Fibroblast of lung (primary cell): ENCODE measurements at places on chromosomes 4 and X.

DNA sequence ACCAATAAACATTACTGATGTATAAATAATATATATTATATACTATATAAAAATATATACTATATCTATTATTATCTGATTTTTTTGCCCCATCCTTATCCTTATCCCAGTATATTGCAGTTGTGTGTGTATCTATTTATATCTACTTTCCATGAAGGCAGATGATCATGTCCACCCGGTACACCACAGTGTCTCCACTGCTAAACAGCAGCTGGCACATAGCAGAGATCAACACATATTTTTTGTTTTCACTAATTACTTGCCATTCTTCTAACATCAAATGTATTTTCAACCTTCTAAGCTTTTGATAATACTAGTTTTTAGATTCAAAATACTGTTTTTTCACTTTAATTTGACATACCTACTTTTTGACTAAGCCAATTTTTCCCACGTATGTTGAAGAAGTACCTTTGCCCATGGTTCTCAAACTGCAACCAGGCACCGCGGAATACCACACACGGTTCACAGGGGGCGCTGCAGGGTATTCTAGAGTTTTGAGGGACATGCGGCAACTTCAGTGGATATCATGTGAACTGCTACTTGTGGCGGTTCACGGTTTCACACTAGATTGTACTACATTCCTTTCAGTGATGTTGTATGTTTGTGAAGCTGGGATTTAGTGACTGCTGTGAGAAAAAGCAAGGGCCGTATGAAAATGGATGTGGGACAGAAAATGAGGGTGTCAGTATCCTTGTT, 182.5 kb upstream of the NPY2R start:
- peak; percentile 13 for DNase-seq

DNA sequence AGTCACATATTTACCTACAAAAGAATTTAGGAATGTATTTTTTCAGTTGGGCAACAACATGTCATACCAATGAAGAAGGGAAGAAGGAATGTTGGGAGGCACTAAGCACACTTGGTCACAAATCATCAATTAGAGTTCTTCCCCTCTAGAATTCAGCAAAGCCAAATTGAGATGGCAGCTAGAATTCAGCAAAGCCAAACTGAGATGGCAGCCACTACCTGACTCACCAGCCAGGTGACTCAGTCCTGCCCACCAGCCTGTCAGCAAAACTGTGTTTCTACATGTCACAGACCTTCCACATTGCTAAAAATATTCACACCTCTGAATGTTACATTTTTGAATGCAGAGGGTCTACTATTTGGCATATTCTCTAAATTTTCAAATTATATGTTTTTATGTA, 63.2 kb upstream of the NOCT start:
- no peak for DNase-seq

DNA sequence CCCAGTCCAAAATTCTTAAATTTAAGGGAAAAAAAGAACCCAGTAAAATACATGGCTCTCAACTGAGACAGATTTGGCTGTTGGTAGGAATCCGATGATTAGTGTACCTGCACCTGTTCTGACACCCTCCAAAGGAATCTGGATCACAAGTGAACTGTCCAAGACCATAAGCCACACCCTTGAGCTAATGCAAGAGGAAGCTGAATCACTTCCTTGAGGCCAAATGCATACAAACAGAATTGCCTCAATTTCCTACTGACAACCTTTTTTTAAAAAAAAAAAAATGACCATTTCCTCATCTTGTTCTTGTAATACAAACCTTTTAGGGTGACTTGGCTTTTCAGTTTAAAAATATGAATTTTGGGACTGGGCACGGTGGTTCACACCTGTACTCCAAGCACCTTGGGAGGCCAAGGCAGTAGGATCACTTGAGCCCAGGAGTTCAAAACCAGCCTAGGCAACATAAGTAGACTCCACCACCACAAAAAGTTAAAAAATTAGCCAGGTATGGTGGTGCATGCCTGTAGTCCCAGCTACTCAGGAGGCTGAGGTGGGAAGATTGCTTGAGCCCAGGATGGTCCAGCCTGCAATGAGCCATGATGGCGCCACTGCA, 10.7 kb upstream of the FBXL5 start:
- DNase-seq: peak; percentile 52

DNA sequence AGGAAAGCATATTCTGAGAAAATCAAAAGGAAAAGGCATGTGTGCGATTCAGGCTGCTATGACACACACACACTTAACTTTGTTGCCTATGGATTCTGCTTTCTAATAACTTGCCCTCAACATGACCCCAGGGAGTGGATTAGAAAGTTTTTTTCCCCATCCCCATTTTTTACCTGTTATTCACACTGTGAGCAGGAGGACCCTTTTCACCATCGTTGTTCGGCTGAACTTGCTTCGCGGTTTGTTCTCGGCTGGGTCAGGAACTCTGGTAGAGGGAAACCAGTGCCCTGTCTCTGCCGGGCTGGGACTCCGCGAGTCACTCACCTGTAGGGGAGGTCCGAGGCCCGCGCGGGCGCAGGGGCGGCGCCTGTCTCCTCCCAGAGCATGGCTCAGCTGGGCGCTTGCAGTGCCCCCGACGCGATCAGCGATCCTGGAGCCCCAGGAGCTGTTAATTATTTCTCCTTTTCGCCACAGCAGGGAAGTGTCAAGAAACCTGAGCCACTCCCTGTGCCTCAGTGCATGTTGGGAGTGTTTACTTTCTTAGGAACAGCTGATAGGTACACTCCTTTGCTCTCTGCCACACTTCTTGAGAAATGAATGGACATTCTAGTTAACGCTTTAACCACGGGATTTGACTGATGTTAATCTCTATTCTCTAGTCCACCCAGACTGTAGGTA, at the start of gene RASSF6:
RASSF6 (minus strand) TSS at position 322 of the 678 bp plus-strand sequence. CDS start 8,641 bp downstream, outside the sequence.
- no peak for DNase-seq

DNA sequence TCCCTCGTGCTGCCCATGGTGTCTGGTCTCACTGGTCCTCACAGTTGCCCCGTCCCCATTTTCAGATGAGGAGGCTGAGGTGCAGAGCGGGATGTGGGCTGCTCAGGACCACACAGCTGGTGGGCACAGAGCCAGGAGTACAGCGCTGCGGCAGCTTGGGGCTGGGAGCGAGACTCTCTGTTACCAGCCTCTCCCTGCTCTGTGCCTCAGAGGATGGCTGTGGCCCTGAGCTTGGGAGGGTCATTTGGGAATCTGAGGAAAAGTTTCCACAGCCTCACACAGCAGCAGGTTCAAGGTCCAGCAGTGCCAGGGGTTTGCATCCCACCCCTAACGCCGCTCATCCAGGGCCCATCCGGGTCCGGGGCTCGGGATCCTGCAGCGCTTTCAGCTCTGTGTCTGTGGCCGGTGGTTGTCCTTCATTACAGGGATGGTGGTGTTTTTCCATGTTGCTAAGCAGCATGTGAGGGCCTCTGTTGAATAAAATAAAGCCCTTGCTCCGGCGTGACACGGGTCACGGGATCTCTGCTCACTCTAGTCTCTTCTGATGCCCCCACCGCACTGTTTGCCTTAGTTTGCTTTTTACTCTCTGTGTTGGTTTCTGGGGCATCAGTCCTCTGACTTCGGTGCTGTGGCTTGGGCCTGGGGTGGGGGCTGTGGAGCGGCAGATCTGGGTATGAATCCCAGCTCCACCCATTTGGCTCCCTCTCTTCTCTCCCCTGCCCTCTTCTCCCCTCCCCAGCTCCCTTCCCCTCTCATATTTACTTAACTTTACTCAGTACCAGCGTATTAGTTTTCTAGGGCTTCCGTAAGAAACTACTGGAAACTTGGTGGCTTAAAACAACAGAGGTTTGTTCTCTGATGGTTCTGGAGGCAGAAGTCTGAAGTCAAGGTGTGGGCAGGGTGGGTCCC, 6.5 kb downstream of the WFS1 start:
- DNase-seq: no peak

GRCh38 chr4:121479808-121480207, 99.0 kb upstream of the QRFPR start:
- no peak for DNase-seq

DNA sequence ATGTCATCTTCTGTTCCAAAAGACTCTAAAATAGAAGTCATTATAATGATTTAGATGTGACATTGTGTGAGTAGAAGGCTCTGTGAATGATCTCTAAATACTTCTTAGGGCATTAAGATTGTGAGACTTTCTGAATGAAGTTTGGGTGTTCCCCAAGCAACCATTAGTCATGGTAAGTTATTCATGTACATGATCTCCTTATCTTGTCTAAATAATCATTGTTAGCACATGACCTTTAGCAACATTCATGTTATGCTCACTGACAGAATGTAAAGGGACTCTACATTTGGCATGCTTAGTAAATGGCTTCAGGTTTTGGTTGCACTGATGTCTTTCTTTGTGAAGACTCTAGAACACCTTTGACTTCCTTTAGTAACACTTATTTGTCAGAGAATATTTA, 140.8 kb upstream of the AGA start:
- peak; percentile 26 for DNase-seq

DNA sequence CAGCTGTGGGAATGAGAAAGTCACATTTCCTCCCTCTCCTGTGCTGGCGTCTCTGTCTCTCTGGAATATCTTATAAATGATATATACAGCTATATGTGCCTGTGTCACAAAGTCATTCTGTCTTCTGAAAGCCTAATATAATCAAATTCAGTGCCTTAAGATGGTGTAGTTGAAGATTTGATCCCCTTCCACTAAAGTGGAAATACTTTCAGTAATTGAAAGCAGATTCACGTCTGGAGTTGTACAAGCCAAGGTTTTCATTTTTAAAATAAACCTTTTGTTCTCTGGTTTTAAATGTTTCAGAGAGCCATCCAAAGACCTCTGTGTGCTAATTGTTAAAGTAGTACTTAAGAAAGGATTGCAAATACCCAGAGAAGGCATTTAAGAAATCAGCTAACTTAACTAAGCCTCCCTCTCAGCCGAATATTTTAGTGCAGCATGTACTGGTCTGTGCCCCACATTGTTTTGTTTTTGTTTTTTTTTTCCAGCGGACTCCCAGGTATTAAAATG, 206.8 kb downstream of the TENM3 start:
- DNase-seq: peak; percentile 26

DNA sequence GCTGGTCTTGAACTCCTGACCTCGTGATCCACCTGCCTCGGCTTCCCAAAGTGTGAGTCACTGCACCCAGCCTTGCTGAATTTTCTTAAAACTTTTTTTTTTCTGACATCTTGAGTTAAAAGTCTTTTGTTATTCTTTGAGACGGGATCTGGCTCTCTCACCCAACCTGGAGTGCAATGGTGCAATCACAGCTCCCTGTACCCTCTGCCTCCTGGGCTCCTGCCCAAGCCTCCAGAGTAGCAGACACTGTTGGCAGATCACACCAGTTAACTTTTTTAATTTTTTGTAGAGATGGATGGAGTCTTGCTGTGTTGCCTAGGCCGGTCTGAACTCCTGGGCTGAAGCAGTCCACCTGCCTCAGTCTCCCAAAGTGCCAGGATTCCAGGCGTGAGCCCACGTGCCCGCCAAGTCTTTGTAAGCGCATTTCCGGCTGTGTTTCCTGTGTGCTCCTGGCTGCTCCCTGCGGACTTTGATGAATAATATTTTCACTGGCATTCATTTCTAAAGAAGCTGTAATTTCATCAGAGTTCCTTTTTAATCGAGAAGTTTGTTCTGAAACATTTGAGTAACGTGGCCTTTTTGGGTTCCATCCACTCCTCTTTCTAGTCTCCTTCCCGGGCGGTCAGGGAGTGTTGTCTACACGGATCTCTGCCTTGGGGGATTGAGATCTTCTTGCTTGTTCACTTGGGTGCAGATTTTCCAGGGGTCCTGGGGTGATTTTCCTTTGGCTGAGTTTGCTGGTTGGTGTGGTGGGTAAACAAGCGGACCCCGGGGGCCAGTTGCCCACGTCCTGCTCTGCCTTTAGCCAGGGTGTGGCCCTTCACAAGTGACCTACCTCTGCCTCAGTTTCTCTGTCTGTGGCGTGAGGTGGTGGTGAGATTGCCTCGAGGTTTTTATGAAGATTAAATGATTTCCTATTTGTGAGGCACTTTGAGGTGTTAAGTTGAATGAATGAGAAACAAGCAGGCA, 44.4 kb downstream of the PCGF3 start:
- peak; percentile 72 for DNase-seq

- no peak for DNase-seq
Observed at GRCh38 chrX:155389634-155390033, 7.7 kb downstream of the F8A2 start.

DNA sequence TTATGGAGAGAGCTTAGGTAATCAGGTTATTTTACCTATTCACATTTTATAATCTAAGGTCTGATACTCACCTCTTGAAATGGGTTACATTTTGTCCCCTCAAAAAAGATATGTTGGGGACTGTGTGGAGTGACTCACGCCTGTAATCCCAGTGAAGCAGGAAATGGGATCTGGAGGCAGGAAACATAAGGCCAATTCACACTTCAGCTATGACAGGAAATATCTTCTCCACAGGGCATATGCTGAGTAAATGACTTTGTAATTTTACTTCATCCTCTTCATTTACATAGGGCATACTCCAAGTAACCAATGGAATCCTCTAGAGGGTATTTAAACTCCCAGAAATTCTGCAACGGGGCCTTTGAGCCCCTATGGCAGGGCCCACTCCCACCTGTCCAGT, 54.8 kb upstream of the ZMAT1 start:
- no peak for DNase-seq

- DNase-seq: no peak
Observed at GRCh38 chr4:161466316-161466715, 697.5 kb downstream of the FSTL5 start.

DNA sequence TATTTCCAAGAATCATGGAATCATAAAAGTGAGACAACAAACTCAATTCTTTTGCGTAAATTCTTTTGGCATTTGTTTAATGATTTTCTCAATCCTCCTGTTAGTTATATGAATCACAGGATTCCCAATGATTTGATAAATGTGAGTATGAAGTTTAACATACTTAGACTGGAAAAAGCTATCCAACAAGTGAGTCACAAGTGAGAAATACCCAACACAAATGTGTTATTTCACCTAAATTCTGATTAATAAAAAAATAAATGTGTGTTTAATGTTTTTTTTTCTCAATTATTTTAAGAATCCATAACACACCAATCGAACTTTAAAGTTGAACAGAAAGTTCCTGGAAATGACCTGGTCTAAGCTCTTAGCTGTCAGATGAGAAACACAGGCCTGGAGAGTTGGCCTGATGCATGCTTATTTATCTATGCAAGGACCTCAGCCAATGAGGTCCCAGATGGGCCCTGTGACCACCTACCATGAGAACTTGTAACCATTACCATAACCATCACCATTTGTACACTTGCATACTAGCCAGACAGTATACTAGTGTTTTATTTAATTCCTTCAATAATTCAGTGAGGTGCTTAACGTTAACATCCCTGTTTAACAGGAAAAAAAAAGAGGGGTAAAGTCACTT, 386.7 kb downstream of the SPRY1 start:
- DNase-seq: peak; percentile 85
